ENCODE measurements at places on chromosomes 4 and X.

GRCh38 chrX:66698273-66699204 is 59.7 kb upstream of the EDA2R start:
- no peak for DNase-seq

DNA sequence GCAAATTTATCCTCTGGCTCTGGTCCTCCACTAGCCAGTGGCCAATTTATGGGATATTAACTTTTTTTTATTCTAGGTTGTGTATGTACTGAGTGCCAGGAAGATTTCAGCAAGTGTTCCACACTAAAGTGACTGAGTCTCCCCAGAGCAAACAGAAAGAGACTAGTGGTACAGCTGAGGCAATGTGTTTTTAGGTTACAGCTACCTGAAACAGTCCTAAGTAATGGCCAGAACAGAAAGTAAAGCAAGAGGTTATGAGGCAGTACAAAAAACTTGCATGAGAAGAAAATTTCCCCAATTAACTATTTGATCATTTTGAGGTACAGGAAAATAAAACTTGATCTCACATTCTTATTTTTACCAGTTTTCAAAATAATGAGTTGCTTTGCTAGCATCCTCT is 31.2 kb downstream of the PRDM8 start:
- no peak for DNase-seq

DNA sequence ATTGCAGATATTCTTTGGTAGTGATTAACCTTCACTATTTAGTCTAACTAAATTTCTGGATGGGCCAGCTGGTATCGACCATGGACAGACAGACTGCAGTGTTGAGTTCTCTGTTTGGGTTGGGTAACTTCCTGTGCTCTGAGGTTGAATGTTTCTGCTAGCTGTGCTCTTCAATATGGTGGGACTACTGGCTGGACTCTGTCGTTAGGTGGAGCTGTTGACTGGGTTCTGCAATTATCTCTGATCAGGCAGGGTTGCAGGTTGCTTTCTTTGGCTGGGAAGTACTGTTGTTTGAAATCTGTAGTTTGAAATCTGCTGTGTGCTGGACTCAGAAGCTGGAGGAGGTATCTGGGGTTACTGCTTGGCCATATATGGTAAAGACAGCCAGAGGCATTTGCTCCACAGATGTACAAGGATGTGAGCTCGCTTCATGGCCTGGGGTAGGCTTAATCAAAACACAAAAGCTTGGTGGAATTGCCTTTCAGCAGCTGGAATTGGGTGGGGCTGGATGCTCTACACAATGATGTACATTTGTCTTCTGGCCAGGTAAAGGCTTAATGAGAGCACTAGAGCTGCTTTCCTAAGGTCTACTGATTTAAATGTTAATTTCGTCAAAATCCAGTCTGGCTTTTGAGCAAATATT is 1472.0 kb downstream of the FAM133A start:
- DNase-seq: no peak

GRCh38 chrX:129462707-129463106 is 60.6 kb downstream of the SMARCA1 start:
- DNase-seq: no peak

GRCh38 chr4:166625018-166625637 is 609.2 kb downstream of the SPOCK3 start:
- no peak for DNase-seq

Measured in stimulated activated CD4-positive, alpha-beta T cell treated with anti-CD3 and anti-CD28 coated beads, Interleukin-1b, Interleukin-23, amount 100 ng/mL, for 4 hours (primary cell).